CD4-positive, alpha-beta T cell treated with Interleukin-6 for 4 hours (primary cell): ENCODE measurements at places on chromosomes 7 and 10.
A peak's percentile ranks its signal among the peaks of the same experiment; 100 is the strongest.

- no peak for DNase-seq
Observed at GRCh38 chr7:41582116-41582515, 120.8 kb downstream of the INHBA start.

- DNase-seq, result no peak
Observed at GRCh38 chr7:33101906-33102305, 7.3 kb downstream of the RP9 start.

GRCh38 chr10:79145517-79146470 lies 77.0 kb downstream of the ZMIZ1 start:
- no peak for DNase-seq

DNA sequence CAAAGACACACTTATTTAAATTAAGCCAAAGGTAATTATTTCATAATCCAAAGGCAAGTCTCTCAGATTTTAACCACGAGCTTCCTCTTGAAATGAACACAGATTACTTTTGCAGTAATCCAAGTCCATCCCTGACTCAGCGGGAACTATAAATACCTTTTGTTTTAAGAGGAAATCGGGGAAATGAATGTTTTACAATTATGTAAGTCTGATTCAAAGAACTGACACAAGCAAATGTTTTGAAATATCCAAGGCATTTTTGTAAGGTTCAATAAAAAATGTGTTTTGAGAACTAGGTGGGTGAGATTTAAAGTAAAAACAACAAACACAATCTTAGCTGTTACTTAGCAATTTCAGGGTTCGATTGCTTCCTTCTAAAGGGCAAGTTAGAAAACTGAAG lies 179.8 kb upstream of the ASAH2 start:
- DNase-seq, result no peak

GRCh38 chr10:24382979-24383663 lies 174.2 kb downstream of the KIAA1217 start:
- DNase-seq, result no peak

DNA sequence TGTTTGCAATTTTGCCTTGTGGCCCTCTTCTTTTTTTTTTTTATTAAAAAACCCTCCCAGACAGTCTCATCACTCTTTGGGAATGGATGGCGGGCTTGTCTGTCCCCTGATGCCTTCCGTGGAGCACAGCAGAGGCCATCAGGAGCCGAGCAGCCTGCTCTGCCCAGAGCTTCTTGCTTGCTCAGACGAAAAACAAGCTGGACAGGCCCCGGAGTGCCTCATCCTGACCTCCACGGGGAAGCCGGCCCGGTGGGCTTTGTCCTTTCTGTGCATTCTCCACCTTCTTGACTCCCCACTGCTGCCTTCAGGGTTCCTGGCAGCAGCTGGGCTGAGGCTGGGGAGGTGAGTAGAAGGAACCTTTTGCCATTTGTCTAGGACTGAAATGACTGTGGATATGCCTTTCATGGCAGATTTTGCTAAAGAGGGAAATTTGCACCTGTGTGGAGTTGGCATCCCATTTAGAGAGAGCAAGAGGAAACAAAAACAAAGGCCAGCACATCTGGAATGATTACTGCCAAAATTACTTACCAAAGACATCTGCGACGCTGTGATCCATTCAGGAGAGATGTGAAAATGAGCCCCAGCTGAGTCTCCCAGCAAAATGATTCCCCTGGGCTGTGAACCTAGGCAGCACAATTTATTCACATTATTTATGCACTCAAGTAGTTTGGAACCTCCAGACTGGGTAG lies 108.3 kb downstream of the AOAH start:
- no peak for DNase-seq

DNA sequence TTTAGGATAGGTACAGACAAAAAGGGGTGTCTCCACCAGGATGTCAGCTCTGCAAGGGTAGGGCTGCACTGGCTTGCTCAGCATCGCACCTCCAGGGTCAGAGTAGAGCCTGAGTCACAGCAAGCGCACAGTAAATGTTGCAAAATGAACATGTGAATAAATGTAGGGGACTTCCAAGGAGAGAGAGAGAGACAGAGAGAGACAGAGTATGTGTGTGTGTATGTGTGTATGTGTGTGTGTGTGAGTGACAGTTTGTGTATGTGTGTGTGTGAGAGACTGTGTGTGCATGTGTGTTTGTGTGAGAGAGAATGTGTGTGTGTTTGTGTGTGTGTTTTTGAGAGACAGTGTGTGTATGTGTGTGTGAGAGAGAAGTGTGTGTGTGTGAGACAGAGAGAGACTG lies 163.3 kb downstream of the RPS24 start:
- no peak for DNase-seq

GRCh38 chr10:43921881-43922280 lies 273.2 kb upstream of the ZNF32 start:
- DNase-seq, result no peak

DNA sequence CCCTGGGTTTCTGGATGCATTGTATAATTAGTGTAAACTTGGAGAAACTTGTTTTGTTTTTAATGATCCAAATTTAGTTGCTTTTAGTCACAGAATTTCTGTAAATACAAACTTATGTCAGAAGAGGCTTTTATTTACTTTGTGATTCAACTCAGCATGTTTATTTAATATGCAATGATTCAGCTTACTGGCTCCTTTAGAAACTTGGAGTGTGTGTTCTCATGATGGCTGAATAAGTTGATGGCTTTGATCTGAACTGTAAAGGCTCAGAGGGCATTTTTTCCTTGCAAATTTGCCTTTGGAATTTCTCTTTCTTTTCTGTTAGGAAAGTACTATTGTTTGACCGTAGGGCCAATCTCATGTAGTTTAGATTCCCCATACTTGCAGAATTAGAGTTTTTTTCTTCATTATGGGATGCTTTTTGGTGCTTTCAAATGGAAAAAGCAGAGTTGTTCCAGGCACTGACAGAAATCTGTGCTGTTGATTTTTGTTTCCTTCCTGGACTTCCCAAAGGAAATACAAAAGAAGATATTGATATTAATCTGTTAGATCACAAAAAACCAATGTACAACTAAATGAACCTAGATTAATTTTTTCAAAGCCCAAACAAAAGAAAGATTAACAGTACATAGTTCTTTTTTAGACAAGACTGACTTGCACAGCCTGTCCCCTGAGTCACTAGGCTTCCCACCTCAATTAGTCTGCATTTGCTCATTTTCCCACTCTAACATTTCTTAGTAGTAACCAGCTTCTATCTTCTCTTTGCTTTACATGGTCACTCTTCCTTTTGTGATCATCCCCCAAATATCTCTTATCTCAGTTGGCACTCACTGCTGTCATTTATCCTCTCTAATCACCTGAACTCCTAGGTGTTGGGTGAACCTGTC lies 96.8 kb upstream of the AGR3 start:
- no peak for DNase-seq

DNA sequence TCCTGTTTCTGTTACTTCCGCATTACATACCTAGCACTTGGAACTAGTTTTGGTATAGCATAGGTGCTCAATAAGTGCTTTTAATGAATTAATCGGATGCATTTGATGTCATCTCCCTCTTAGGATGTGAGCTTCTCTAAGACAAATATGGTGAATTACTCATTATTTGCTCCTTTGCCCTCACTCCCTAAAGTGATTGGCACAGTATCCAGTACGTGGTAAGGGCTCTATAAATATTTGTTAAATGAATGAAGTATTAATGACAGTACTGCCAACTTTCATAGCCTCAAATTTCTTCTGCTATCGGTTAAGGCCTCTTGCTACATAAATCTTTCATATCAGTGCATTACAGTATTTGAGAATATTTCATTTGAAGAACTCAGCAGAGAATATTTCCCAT lies 75.9 kb upstream of the ARID5B start:
- no peak for DNase-seq

DNA sequence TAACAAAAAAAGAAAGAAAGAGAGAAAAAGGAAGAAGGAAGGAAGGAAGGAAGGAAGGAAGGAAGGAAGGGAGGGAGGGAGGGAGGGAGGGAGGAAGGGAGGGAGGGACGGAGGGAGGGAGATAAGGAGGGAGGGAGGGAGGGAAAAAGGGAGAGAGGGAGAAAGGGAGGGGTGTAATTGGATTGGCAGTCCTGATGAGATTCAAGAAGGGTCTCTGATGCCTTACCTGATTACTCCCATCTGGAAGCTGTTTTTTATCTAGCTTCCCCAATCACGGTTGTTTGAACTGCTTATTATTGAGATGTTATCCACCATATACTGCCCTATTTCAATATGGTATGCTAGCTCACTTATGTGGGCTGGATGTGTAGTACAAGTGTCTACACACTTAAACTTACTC lies 27.3 kb downstream of the GNG11 start:
- no peak for DNase-seq

DNA sequence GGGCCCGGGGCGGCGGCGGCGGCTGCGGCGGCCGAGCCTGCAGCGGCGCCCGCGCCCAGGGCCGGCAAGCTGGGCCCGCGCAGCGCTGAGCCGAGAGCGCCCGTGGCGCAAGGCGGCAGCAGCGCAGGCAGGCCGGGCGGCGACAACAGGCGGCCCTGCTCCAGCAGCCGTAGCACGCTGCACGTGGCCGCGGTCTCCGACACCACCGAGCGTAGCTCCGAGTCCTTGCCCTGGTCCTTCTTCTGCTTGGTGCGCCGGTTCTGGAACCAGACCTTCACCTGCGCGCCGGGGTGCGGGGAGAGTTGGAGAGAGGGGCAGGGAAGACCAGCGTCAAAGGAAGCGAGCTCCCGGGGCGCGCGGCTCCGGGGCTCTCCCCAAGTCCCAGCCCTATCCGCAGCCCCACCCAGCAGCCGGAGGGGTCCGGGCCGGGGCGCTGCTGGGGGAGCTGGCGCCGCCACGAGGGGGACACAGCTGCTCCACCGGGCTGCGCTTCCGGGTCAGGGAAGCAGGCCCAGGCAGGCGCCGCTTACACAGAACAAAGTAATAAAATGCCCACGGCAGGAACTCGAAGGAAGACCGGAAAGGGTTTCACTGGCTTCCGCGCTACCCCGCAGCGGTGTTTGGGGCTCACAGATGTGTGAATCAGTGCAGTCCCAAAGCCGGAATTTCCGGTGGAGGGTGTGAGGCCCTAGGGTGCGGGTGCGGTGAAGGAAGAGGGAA lies 3.6 kb downstream of the VAX1 start:
- DNase-seq, result no peak

DNA sequence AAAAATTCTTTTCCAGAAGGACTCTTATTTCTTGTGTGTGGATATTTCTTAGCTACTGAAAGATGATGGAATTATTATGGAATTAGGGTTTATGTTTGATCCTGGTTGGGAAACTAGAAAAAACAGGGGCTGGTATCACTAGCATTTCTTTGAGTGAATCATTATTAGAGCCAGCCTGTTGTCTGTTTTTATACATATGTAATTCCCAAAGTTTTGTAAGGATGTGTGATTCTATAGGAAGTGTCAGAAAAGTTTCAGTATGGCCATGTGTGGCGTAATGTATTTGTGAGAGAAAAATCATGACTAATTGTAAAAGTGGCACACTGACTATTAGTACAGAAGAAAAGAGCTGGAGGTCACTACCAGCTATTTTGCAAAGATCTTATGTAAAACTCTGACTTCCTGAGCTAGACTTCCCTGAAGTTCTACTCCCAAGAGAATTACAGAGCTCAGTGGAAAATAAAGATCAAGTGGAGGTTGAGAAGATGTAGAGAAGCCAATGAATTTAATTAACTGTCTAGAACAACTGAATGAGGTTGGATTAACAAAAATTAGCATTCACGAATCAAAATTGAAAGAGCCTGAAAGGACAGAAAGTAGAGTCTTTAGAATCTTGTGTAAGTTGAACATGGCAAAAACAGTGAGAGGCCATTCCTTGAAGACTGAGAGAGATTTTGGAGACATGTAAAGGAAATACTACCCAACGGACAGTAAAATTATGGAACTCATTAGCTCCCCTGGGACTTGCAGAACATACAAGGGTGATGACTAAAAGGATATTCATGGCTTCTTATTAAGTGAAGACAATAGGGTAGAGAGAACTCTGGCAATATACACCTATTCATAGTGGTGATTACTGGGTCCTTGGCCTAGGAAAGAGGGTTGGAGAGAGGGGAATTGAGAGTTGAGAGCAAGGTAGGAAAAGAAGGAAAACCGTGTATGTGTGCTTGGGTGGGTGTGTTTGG lies 12.5 kb downstream of the ZNF365 start:
- no peak for DNase-seq

DNA sequence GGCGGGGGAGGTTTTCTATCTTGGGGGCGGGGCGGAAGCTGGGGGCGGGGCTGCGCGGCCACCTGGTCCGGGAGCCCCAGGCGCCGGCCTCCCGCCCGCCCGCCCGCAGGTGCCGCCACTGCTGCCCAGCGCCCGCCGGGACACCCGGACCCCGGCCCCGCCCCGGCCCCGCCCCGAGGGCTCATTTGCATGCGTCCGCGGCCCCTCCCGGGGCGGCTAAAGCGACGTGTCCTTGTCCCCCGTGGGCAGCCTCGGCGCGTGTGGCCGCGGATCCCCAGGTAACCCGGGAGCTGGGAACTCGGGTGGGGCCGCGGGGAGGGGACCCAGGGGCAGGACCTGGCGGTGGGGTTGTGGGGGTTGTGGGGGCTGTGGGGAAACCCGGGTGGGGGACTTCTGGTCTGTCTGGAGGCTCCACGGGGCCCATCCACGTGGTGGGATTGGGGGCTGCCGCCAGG lies at the start of gene BHLHA15:
TSS of gene BHLHA15 (plus strand) at position 219 of the 455 bp plus-strand sequence. CDS start 871 bp downstream, outside the sequence.
- peak; percentile 56 for DNase-seq

GRCh38 chr10:15137636-15138035 lies 30.9 kb downstream of the NMT2 start:
- no peak for DNase-seq

DNA sequence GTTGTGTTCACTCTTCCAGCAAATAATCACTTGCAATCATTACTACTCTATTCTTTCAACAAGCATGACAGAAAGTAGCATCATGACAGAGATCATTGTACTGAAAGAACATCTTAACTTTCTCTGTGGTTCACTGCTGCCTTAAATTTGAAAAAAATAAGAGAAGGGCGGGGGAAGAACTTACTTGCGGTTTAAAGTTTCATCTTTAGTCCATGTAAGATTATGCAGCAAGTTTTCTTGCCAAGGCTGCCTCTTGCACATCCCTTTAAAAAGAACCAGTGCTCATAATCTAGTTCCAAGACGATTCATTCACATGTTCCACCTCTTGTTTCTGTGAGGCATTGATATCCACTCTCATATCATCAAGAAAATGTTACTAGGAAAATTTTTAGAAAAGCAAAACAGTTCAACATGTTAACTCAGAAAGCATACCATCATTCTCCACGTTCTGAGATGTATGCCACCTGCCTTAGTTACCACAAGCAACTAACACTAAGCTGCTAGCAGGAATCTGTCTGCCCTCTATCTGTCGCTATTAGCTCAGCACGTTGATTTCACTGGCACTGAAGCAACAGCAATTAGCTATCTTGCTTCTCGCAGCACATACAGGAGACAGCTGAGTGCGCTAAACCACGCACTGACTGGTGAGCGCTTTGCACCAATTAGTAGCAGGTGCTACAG lies at the start of gene PCDH15:
TSS of gene PCDH15 (minus strand) at position 491 of the 681 bp plus-strand sequence. CDS start 136,969 bp downstream, outside the sequence.
- no peak for DNase-seq

- no peak for DNase-seq
Observed at GRCh38 chr10:129717816-129718547, 246.1 kb downstream of the EBF3 start.
